ENCODE measurements at places on chromosomes 6 and 20.

- no peak for DNase-seq
Observed at GRCh38 chr6:104771258-104771832, 88.4 kb downstream of the HACE1 start.

DNA sequence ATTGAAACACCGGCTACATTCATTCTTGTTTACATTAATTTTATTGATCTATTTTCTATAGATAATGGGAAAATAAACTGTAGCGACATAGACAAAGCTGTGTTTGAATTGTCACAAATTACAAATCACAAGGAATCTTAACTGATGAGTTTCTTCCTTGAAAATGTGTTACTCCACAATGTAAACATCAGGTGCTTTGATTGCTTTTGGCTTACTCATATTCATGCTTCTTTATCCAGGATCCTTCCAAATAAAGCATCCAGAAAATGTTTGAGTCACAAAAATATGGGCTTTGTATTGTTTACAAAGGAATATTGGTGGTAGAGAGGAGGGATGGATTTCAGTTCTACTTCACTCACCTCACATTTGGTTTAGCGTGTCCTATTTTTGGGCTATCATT is 64.0 kb downstream of the BMP2 start:
- no peak for DNase-seq

DNA sequence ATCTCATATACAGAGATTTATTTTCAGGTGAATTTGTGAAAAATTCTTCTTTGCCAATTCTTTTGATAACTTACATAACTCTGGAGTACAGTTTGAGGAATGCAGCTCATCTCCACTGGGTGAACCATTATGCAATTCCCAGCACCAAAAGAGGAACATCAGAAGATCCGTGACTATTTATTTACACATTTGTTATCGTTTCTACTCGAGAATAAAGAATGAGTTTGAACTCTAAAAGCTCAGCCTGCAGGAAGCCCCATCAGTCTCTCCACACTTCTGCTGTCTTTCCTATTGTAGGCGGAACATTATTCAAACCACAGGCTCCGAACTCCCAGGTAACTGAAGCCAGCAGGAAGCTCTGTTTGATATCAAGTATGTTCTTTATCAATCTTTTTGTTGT is 95.9 kb upstream of the IFNGR1 start:
- no peak for DNase-seq

DNA sequence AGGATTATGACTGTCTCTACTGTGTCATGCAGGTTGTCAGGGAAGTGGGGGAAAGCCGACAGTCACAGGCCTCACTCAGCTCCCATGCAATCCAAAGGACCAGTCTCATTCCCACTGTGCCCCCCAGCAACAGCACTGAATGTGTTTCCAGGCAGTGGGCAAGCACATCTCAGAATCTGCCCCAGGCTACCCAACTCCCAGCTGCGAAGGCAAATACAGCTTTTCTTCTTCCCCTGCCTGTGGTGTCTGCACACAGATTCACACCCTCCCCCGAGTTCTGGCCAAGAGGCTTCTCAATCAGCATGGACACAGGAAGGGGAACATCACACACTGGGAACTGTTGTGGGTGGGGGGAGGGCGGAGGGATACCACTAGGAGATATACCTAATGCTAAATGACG is 75.3 kb downstream of the SNAP91 start:
- DNase-seq: no peak

GRCh38 chr20:54678253-54678652 is 202.9 kb downstream of the DOK5 start:
- DNase-seq: no peak

DNA sequence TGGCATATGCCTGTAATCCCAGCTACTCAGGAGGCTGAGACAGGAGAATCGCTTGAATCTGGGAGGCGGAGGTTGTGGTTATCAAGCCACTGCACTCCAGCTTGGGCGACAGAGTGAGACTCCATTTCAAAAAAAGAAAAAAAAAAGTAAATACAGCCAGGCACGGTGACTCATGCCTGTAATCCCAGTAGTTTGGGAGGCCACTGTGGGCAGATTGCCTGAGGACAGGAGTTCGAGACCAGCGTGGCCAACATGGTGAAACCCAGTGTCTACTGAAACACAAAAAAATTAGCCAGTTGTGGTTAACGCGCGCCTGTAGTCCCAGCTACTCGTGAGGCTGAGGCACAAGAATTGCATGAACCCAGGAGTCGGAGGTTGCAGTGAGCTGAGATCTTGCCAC is 1.5 kb upstream of the NINL start:
- DNase-seq: no peak

- DNase-seq: peak; percentile 70
Observed at GRCh38 chr6:27176523-27177484, 70.7 kb upstream of the PRSS16 start.

DNA sequence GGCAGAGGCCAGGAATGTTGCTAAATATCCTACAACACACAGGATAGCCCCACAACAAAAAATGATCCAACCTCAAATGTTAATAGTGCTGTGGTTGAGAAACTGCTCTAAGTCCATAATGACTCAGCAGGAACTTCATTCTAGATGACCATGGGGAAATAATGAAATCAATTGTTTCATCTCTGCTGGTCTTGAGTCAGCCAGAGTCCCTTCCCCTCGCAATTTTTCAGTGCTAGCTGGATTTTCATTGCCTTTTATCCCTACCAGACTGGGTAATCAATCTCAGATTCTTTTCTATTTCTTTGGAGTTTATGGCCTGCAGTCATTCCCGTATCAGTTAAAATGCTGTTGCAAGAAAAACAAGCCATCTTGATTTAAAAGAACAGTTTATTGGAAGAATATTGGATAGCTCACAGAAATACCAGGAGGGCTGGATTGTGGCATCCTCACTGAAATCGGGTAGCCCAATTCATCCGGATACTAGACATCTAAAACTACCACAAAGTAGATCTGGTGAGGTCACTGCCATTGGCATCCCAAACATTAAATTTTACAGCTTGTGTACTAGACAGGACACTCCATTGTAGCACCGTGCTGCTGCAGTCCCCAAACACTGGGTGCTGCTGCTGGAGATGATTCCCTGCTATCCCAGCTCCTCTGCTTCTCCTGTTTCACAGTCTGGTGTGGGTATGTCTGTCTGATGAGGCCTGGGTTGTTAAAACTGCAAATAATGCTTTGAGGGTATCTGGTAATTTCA is 30.3 kb upstream of the POPDC3 start:
- no peak for DNase-seq

GRCh38 chr6:150534553-150534952 is 65.1 kb upstream of the PLEKHG1 start:
- no peak for DNase-seq

- no peak for DNase-seq
Observed at GRCh38 chr6:161041274-161041673, 49.7 kb downstream of the MAP3K4 start.

- DNase-seq: no peak
Observed at GRCh38 chr6:54579011-54579410, 267.6 kb upstream of the FAM83B start.

- no peak for DNase-seq
Observed at GRCh38 chr6:149560736-149561135, 5.4 kb upstream of the GINM1 start.

DNA sequence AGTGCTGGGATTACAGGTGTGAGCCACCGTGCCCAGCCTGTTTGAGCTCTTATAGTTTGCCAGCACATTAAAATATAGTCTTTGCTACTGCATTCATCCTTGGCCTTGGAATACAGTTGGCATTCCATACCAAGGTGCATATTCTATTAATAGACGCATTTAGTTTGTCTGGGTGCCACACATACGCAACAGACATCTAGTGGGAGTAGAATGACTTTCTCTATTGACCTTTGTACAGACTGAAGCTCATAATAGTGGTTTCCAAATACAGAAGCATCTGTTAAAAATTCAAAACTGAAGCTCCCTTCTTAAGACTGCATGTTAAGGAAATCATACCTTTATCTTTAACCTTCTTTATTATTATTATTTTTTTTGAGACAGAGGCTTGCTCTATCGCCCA is 46.7 kb upstream of the FNDC1 start:
- no peak for DNase-seq

DNA sequence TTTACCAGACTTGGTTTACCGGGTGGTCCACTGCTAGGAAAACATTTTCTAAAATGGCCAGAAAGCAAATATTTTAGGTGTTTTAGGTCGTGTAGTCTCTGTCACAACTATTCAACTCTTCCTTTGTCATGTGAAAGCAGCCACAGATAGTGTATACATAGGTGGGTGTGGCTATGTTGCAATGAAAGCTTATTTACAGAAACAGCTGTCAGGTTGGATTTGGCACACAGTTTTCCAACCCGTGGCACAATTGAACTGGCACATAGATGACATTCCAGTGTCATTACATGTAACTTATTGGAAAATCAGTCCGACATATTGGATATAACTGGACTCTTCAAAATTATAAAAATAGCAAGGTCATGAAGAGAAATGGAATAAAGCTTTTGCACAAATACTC is 68.9 kb upstream of the KCNQ5 start:
- DNase-seq: no peak
